CD4-positive, alpha-beta T cell treated with Interleukin-21 for 1 hour (primary cell): ENCODE measurements at places on chromosomes 1 and 21.

- no peak for DNase-seq
Measured at GRCh38 chr21:38956856-38957571, 151.3 kb downstream of the ETS2 start.

GRCh38 chr1:156508955-156509234 is 8.3 kb upstream of the MEF2D start:
- no peak for DNase-seq

GRCh38 chr1:27598902-27599528 is 4.9 kb downstream of the AHDC1 start:
- DNase-seq = no peak

- no peak for DNase-seq
Measured at GRCh38 chr1:19081218-19081893, 124.9 kb upstream of the IFFO2 start.

DNA sequence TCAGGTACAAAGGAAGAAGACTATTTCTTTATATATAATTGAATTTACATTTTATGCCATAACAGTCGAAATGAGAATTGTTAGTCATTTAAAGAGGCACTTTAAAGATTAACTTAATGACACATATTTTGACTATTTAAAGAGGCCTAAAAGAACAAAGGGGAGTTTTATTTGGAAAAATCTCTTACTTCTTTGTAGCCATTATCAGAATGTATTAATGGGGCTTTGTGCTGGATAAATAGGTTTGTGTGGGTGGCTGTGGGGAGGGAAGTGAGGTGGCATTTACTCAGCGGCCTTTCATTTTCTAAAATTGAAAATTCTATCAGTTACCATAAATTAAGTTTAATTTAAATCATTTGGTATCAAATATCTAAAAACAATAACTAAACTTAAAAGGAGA is 462.2 kb upstream of the CXADR start:
- DNase-seq = no peak

DNA sequence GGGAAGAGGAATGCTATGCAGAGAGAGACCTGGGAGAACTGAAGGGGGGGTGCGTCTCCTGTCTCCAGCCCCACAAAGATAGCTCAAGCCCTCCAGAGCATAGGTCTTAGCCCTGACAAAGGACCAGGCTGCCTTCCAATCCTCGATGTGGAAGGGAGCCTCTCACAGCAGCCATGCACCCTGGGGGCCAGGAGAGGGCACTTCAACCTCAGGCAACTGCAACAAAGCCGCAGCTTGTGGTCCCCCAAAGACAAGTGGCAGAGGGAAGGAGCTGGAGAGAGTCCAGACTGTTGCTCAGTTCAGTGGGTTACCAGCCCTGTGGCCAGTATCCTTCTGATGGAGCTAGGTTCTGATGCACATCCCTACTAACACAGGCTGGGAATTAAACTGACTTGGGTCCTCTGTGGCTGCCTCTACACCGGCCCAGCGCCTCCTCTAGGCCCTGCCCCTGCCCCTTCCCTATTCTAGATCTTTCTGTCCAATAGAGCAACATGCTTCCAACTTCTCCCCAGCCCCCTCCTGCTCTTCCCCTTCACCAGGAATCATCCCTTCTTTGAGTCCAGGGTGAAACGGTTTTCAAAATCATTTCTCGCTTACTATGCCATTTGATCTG is 100.7 kb upstream of the SPATA6 start:
- DNase-seq = no peak

GRCh38 chr1:162019006-162019405 is 4.7 kb downstream of the OLFML2B start:
- no peak for DNase-seq

DNA sequence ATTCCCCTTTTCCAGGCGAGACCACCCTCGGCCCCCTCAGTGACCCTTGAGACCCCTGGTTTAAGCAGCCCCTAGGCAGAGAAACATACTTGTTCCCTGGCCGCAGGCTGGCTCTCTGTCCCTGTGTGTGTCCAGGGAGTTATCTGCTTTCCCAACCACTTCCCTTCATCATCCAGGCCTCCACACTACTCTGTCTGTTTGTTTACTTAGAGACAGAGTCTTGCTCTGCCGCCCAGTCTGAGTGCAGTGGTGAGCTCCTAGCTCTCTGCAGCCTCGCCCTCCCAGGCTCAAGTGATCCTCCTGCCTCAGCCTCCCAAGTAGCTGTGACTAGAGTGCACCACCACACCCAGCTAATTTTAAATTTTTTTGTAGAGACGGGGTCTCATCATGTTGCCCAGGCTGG is 5.8 kb upstream of the VWA1 start:
- DNase-seq = no peak

DNA sequence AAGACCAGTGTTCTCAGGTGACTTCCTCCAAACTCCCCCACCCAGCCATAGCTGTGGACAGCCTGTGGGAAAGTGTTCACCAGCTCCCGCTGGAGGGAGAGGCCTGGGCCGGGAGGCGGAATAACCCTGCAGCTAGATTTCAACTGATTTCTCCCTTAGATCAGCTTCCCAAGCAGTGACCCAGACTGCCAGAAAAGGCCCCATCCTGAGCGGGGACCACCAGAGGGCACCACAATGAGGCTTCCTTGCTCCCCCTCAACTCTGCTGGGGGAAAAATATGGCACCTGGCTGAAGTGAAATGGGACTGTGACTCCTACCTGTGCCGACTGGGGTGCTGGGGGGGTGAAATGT is 50.8 kb downstream of the RHBG start:
- DNase-seq = peak; percentile 53

GRCh38 chr1:59062743-59063142 is 234.2 kb upstream of the FGGY start:
- no peak for DNase-seq
